SK-N-DZ (cell line): ENCODE measurements at places on chromosomes 16 and 17.

GRCh38 chr17:72476575-72476986 lies 355.8 kb downstream of the SOX9 start:
- no peak for DNase-seq

GRCh38 chr17:72600934-72601333 lies 480.1 kb downstream of the SOX9 start:
- DNase-seq, result no peak

DNA sequence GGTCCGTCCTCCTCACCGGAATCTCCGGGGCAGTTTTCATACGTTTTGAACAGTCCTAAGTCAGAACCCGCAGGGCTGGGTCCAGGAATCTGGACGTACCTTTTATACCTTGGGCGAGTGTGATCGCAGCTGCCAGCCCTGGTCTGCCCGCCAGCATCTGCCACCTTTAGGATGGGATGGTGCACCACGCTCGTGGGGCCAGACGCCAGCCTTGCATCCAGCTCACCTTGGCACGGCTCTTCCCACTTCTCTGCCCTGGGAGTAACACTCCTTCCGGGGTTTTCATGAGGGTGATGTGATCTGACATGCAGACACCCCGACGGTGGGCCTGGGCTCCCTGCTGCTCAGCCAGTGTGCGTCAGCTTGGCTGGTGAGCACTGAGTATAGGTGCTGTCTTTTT lies 66.6 kb upstream of the ZNF469 start:
- no peak for DNase-seq

- DNase-seq, result no peak
These were observed 3.3 kb downstream of the ITGA2B start for GRCh38 chr17:44386182-44386525.

- no peak for DNase-seq
These were observed 76.4 kb downstream of the GPR139 start for GRCh38 chr16:19997264-19997663.

DNA sequence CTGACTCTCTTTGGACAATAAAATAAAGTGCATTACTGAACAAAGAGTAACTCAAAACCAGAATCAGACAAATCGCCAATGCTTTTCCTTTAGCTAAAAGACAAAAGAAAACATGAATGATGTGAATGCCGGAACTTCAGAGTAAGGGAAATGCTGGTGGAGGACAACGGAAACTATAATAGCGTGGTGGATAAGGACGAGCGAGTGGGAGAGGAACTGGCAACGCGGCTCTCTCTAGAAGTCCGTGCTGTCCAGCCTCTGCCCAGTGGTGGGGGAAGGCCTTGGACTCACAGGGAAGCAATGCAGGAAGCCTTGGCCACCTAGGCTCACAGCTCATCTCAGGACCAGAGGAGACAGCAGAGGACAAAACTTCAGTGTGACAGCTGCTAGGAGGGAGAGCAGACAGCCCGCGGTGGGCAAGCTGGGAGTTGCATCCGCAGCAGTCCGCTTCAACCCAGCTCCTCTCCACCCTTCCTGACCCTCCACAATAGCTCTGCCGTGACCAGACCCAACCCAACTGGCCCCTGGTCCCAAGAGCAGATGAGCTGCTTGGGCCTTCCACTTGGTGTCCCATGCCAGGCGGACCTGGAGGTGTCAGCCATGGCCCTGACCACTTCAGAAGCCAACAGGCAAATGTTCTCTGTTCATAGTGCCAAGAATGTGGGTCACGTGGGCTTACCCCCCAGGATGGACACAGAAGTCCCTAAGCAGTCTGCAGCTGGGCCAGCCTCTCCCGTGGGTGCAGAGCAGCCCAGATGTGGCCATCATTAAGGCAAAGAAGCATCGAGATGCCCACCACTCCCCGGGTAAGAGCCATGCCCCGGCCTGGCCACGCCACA lies 5.3 kb upstream of the FAAP100 start:
- DNase-seq, result no peak

- no peak for DNase-seq
These were observed 21.5 kb upstream of the ADGRG1 start for GRCh38 chr16:57606847-57607501.

DNA sequence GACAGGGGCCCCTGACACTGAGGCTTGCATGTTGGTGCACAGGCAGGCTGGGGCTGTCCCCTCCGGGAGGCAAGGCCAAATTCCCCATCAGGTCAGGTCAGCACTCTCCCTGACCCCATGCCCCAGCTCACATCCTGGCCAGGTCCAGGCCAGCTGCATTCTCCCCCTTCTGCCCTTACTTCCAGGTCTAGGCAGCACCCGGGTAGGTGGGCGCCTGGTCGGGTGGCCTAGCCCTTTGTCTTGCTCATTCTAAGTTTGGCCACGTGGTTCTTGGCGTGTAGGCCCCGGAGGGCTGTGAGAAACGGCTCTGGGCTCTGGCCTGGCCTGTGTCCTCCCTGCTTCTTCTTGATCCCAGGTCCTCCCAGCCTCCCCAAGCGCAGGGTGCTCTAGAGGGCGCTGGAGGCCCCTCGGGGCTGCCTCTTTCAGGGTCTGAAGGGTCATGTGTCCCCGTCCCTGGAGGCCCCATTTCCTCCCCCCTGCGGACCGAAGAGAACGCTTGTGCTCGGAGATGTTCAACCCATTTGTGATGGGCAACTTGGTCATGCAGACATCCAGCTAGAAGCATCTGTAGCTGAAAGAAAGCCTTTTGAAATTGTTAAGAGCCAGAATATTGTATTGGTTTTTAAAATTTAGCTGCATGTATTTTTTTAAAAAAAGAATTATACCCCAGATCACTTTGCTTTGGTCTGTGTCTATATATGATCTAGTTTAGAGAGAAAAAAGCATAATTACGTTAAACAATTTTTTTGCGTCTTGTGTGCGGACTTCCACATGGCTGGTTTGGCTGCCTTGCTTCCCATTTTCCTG lies 6.7 kb downstream of the BAHCC1 start:
- DNase-seq, result peak; percentile 75

DNA sequence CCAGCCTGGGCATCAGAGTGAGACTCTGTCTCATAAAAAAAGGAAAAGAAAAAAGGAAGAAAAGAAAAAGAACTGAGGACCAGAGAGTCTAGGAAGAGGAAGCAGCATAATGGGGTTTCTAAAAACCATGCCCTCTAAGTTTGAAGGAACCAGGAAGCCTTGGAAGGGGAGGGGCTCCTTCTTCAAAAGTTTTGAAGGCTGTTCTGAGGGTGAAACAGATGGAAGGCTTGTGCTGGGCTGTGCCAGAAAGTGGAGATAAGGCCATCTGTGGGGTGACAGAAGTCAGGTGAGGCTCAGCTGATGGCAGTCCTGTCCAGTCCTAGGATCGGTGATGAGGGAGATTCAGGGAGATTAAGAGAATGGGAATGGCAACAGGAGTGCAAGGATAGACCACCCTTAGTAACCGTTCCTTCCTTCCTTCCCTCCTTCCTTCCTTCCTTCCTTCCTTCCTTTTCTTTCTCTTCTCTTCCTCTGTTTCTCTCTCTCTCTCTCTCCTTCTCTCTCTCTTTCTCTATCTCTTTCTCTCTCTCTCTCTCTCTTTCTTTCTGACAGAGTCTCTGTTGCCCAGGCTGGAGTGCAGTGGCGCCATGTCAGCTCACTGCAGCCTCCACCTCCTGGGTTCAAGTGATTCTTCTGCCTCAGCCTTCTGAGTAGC lies 182.6 kb downstream of the NTN1 start:
- DNase-seq, result no peak

GRCh38 chr16:11064202-11064540 lies 119.8 kb downstream of the CLEC16A start:
- DNase-seq, result no peak

DNA sequence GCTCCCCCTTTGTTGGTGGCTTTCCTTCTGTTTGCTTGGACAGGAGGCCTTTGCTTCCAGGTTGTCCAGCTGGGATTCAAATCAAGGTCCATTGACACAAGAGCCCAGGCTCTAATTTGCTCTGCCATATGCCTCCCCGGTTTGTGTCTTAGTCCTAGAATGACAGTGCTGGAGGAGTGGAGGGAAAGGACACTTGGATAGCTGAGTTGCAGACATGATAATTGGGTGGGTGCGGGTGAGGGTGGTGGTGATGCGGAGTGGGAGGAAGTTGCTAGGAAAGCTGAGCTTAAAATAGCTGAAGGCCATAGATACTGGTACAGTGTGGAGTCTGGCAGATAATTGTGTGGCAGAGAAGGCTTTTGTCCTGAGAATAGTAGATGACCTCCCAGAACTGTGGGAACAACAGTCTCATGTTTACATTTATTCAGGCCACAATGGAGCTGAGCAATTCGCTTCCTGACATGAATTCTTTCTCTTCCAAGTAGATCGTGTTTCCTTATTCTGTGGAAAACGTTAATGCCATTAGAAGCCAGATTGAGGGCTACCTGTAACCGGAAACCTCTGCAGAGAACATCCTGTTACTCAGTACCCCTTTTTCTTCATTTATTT lies 23.8 kb downstream of the SEC14L1 start:
- peak; percentile 19 for DNase-seq

DNA sequence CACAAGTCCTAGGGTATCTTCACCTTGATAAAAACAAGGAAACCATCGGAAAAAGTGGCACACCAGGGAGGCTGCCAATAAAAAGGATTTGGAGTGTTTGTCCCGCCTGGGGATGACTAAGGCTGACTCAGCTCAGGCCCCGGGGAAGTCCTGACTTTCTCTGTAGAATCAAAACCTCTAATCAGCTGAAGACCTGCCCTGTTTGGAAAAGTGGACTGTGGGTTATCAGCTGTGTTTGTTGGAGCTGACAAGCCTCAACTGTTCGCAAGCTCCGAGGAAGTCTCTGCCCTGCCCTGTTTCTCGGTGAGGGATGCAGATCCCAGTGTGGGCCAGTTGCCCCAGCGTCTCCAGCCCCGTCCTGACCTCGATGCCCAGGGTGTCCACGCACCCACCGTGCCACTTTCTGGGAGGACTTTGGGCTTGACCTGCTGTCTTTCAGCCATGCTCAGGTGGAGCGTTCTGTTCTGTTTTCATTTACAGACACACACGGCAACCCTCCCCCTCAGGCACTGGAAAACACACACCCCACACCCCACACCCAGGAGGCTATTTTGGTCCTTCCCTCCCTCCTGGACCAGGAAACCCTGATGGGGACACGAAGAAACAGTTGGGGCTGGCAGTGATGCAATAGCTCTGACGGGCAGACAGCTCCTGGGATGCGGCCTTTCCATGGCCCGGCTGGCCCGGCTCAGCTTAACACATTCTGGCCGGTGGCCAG lies 27.6 kb upstream of the PITPNA start:
- DNase-seq, result no peak

GRCh38 chr17:80812362-80813088 lies 179.1 kb upstream of the CHMP6 start:
- no peak for DNase-seq

DNA sequence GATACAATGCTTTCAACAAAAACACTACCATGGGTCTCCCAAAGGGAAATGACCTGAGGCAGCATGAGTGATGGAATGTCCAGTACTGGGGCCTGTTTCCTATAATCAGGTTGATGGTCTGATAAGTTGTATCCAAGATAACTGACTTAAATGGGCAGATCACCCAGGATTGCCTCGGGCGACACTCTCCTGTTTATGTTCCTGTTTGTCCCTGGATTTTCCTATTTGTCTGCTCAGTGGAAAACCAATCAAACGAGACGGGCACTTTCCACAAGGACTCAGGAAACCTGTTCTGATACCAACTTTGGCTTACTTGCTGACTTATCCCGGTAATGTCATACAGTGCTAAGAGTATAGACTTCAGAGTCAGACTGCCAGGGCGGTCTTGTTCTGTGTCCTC lies 27.4 kb downstream of the USP43 start:
- no peak for DNase-seq

DNA sequence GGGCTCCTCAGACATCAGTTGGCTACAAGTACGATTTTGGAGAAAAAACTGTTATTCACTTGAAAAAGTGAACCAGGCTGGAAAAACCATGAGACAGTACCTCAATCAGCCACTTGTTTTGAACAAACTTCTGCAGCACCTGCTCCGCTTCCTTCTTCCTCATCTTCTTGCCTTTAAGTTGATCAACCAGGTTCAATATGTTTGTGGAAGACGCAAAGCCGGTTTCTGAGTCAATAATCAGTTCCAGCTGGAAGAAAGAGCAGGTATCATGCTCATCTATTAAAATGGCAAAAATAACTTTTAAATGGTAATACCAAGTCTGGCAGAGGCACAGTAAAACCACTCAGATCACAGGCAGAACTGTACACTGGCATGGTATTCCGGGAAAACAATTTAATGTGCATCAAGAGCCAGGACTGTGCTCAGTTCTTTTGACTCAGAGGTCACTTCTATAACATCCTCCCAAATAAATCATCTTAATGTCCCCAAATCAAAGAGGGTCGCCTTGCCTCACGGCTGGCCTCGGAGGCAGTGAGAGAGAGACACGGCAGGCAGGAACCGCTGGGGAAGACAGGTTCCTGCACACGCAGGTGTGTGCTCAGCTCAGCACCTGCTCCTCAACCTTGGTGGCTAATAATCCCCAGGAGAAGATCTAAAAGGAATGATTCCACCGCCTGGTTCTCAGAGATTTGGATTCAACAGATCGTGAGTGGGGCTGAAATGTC lies 29.7 kb downstream of the KDM8 start:
- no peak for DNase-seq

- no peak for DNase-seq
These were observed 25.6 kb downstream of the UNK start for GRCh38 chr17:75810216-75810615.

DNA sequence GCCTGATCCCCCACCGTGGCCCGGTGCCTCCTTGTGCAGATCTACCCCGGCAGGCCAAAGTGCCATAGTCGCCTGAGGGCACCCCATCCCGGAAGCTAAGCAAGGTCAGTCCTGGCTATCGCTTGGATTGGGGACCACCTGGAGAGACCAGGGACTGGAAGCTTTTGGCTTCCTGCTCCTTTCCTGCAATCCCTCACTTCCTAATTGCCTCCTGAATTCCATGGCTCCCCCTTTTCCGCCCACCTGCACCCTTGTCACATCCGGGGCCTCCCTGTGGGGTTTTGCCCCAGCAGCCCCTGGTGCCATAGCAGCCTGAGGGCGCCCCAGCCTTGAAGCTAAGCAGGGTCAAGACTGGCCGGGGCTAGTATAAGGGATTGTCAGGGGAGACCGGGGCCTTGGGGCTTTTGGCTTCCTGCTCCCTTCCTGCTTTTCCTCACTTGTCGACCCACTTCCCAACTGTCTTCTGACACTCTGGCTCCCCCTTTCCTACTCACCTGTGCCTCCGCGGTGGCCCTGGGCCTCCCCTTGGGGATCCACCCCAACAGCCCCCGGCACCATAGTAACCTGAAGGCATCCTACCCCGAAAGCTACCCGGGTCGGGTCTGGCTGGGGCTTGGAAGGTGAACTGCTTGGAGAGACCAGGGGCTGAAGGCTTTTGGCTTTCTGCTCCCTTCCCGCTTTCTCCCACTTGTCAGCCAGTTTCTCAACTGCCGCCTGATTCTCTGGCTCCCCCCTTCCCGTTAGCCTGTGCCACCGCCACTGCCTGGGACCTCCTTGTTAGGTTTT lies 2293.6 kb downstream of the TP53TG3F start:
- no peak for DNase-seq

- no peak for DNase-seq
These were observed 29.4 kb downstream of the HMOX2 start for GRCh38 chr16:4505356-4506147.

GRCh38 chr17:28622186-28622585 lies 8.2 kb upstream of the RSKR start:
- DNase-seq, result no peak
